ENCODE measurements at places on chromosomes 4 and X.

- DNase-seq: no peak
Observed at GRCh38 chrX:150651906-150652305, 41.3 kb upstream of the MTMR1 start.

DNA sequence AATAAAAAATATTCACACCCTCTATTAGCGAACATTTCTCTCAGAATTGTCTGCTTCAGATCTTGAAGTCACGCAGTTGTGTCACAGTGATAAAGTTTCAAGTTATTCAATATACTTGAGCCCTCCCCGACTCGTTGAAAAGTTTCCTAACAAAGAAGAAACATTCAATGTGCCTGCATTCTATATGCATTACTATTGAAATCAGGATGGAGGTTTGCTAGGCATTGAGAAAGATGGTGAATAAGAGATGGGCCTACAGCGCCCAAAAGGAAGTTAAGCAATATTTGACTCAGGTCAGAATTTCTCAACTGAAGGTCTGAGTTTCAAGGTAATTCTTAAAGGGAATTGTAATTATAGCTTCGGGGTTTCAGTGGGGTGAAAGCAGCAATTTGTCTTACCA, 6.1 kb downstream of the TCEANC start:
- no peak for DNase-seq

DNA sequence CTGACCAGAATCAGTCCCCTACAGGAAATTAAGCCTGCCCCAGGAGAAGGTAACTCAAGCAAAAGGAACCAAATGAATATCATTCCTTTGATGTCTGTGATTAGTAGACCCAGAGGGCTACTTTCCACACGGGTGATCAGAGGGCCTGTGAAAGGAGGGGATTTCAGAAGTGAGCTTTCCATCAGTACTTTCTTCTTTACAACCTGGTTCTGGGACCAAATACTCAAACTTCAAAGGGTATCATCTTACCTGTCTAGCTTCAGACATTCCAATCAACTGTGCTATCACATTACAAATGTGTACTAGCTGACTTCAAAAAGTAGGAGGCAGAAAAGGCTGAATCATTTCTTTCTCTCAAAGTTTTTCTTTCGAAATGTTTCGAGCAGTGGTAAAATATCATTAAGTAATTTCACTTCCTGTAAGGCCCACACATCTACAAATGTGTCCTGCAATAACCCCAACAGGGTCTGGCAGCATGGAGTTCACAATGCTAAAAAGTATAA, 23.9 kb downstream of the ACSL4 start:
- no peak for DNase-seq

DNA sequence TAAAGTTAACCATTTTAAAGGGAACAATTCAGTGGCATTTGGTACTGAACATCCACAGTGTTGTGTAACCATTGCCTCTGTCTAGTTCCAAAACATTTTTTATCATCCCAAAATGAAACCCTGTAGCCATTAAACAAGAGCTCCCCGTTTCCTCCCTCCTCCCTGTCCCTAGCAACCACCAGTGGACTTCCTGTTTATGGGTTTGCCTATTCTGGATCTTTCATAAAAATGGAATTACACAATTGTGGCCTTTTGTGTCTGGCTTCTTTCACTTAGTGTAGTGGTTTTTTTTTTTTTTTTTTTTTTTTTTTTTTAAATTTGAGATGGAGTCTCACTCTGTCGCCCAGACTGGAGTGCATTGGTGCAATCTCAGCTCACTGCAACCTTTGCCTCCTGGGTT, 11.6 kb downstream of the RBMX2 start:
- DNase-seq: no peak

Data from CD4-positive, alpha-beta T cell treated with Interleukin-6 at 100 ng/mL for 8 hours (primary cell).